ENCODE measurements at places on chromosomes 3 and 15. TPM values are rescaled to one million over a fixed set of nuclear protein-coding genes. Genes with fewer than 3 reads are reported as not detected.

DNA sequence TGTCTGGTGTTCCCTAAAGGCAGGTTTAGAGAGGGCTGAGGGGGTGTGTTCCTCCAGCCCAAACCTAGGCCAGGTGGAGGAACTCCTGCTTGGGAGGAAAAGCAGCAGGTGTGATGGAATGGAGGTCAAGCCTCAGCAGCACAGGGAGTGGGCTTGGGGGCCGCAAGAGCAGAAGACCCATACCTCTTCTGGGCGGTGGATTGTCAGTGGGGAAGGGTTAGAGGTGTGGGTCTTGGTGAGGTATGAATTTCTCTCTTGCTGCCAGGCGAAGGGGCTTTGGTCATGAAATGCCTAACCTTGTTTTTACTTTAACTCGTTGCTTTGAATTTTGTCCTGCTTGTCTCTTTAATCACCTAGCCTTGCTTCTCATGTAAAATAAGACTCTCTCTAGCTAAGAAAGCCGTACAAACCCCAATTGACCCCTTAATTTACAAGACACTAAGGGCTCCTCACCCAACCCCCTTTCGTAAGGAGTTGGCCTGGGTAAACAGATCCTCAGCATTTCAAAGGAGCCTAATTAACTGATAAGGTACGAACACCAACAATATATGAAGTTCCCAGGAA, 38.9 kb downstream of the DHX30 start:
- no peak for DNase-seq

GRCh38 chr15:89912674-89913396, at the start of gene ARPIN:
ARPIN (minus strand) TSS chr15:89912952; CDS start chr15:89912835, 117 bp downstream.
- DNase-seq: peak; percentile 67

- no peak for DNase-seq
Observed at GRCh38 chr3:196202516-196202970, 8.7 kb downstream of the ZDHHC19 start.

GRCh38 chr3:150742141-150742523, 20.8 kb downstream of the SIAH2 start:
- DNase-seq: no peak

DNA sequence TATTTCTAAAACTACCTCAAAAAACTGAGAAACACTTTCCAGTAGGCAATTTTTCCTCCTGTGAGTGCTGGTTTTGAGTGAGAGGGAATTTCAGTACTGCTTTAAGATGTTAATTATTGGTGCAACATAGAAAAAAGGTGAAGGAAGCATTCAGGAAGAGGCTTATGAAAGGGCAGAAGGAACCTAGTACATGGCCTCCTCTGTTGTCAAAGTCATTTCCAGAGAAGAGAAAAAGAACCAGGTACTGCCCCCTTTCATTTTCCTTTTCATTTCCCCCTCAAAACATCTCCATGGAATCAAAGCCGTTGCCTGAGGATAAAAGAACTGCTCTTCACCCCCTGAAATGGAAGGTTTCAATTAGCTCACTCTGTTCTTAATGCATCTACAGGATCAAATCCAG, 19.8 kb downstream of the RARRES1 start:
- DNase-seq: no peak

GRCh38 chr3:171049861-171050444, 23.4 kb upstream of the SLC2A2 start:
- peak; percentile 60 for DNase-seq

DNA sequence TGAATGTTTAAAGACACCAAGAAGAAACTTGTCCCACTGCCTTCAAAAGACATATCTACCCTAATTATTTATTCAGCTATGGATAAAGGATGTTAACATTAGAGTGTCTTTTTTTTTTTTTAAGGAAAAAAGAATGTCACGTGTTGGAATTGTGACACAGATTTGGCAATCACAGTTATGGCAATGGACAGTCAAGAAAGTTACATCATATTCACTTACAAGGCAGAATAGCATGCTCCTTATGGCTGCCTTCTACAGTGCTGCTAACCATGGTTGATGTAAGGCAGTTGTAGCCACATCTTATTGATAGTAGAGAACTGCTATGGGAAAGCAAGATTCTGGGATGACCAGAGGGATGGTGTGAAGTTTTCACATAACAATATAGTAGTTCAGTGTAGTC, 128.8 kb upstream of the ZBTB20 start:
- no peak for DNase-seq

GRCh38 chr3:49785565-49786356, 581 bp downstream of the IP6K1 start:
- no peak for DNase-seq

DNA sequence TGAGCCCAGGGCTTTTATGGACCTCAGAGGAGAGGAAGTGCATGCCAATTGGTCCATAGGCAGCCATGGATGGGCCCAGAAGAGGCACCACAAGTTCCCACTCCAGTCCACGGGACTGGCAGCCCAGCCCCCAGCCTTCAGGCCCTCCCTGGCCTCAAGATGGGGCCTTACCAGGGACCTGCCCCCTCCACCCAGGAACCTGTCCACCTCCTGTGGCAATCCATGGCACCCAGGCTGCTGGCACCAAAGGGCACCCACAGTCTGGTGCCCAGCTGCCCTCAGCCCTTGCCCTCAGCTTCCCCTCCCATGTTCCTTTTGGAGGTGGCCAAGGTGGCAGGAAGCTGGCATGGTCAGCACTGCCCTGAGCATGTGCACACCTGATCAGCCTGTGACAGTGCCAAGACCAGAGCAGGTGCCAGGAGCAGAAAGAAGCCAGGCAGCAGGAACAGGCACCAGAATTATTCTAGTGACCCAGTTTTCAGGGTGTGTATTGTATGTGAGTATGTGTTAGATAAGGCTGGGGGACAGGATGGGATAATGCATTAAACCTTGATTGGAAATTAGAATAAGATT, 415.0 kb downstream of the NTRK3 start:
- DNase-seq: no peak

- no peak for DNase-seq
Observed at GRCh38 chr3:88807491-88808105, 299.8 kb upstream of the EPHA3 start.

Gene KNG1
- 6.7 TPM for total RNA-seq

Gene GABRA5
- total RNA-seq: not detected

Gene LTF
- total RNA-seq: not detected

Gene ANAPC13
- 47.6 TPM for total RNA-seq

Gene TMCO5A
- not detected for total RNA-seq

Gene TRH
- not detected for total RNA-seq
